ENCODE measurements at places on chromosomes 12 and 14. TPM values are rescaled to one million over a fixed set of nuclear protein-coding genes. Genes with fewer than 3 reads are reported as not detected.

Gene VWF
- polyA plus RNA-seq, result 13.8 TPM

- no peak for DNase-seq
These were observed 90.9 kb downstream of the GALNT9 start for GRCh38 chr12:132238488-132238854.

- no peak for DNase-seq
These were observed 4.1 kb downstream of the TPH2 start for GRCh38 chr12:71942703-71943102.

- DNase-seq, result peak; percentile 14
These were observed 22.2 kb downstream of the ST8SIA1 start for GRCh38 chr12:22312336-22312735.

Gene COCH
- polyA plus RNA-seq, result 2.2 TPM

GRCh38 chr14:61609884-61610283, 85.4 kb upstream of the HIF1A start:
- no peak for DNase-seq

DNA sequence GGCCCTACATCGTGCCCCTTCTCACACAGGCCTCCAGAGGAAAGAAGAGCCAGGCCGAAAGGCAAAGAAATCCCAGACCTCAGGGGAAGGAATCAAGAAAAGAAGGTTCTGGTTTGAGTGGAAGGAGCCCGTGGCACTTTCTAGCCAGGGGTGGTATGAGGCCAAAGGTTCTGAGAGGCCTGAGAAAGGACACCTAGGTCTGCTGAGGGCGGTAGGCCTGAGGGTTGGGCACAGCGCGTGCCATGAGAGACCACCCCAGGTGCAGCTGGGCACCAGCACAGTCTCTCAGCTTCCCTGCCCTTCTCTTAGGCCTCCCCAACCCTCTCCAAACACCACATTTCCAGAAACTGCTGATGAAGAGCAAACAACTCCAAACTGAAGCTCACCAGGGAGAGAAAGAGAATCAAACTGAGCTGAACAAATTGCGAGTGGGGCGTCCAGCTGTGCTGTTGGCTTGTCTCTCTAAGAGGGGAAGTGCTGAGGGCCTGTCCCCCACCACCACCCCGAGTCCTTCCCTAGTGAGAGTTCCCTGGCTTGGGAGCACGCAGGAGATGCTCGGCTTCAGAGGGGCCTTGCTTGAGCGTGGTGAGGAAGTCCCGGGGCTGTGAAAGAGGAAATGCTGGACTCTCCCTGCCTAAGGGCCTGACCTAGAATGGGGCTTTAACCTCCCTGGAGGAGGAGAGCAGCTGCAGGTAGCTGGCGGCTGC, 184.8 kb downstream of the ZFP36L1 start:
- peak; percentile 49 for DNase-seq

Gene TBK1
- 30.1 TPM for polyA plus RNA-seq

DNA sequence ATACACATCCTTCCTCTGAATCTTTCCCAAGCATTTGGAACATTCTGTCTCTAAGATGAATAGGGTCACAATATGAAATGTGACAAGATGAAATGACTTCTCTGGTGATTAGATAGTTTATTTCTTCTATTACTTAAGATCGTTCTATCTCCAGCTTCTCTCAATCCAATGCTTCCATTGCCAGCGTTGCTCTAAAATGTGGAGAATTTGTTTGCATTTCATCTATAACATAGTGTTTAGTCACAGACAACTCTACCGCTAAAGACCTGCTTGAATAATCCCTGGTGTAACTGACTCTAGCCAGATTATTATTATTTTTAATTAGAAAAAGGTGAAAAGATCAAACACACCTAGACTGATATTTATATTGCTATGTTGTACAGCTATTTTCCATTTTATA, 184.7 kb upstream of the PRICKLE1 start:
- no peak for DNase-seq

DNA sequence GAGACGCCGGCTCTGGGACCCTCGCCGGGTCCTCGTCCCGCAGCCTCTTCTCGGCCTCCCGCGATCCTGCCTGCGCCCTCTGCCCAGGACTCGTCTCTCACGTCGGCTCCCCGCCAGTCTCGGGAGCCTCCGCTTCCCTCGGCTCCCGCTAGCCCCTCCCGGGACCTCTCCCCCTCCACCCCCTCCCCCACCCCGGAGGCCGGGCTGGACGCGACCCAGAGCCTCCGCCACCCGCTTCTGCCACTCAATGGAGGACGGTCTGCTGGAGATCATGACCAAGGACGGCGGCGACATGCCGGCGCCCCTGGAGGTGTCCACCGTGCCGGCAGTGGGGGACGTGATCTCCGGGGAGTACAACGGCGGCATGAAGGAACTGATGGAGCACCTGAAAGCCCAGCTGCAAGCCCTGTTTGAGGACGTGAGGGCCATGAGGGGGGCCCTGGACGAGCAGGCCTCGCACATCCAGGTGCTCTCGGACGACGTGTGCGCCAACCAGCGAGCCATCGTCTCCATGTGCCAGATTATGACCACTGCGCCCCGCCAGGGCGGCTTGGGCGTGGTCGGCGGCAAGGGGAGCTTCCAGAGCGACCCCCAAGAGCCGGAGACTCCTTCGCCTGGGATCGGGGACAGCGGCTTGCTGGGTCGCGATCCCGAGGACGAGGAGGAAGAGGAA, 568 bp downstream of the CCDC184 start:
- DNase-seq, result no peak

- no peak for DNase-seq
These were observed 15.8 kb upstream of the GCH1 start for GRCh38 chr14:54918427-54918826.

DNA sequence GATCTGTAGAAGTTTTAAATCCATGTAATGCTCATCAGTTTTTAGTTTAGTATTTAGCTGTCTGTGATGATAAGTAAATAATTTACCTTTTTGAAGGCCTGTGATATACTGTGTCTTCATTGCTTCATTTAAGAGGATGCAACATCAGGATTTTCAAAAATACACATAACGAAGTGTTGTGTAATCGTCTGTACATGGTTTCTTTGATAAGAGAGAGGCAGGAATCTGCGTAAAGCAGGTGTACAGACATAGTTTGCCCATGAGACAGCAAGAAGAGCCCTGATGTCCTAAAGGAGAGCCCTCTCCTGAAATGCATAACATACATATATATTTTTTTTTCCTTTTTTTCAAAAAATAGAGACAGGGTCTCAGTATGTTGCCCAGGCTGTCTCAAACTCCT, 44.8 kb downstream of the RASSF3 start:
- peak; percentile 51 for DNase-seq

Gene WNT1
- not detected for polyA plus RNA-seq

Gene TMEM52B
- 1.3 TPM for polyA plus RNA-seq

DNA sequence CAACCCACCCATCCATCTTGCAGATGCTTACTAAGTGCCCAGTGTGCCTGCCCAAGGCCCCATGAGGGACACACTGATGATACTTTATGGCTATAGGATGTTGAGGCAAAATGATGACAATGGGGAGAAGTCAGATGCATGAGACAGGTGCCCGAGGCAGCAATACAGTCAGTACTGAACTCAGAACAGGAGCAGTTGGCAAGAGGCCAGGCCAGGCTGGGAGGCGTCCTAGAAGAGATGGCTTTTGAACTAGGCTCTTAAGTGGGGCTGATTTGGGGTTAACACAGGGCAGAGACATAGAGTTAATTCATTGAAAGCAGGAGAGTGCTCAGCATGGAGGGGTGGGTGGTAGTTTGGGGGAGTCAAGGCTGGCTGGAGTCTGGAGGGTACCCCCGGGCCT, 15.6 kb downstream of the PLBD2 start:
- DNase-seq, result no peak

GRCh38 chr14:29579838-29580237, 347.8 kb downstream of the PRKD1 start:
- no peak for DNase-seq

Gene RPL10L
- 0.70 TPM for polyA plus RNA-seq

Gene KRT74
- polyA plus RNA-seq, result not detected

Gene TESPA1
- 1.6 TPM for polyA plus RNA-seq

GRCh38 chr12:88419794-88420193, 160.5 kb downstream of the KITLG start:
- no peak for DNase-seq

DNA sequence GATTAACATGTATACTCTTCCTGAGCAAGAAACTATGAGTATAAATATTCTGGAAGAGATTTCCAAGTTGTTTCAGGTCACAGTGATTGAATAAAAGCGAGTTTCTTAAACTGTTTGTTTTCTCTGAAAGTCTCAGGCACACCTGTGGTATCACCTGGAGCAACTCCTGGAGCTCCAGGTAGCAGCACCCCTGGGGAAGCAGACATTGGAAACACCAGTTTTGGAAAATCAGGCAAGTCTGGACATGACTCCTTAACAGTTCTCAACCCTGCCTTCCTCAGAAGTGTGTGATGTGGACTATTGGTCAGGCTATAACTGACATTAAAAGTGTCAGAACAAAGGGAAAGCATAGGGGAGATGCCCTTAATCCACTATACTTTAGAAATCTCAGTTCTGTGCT, 217.6 kb upstream of the CNTN1 start:
- no peak for DNase-seq

Gene CD27
- polyA plus RNA-seq, result 1.6 TPM

- peak; percentile 97 for DNase-seq
These were observed at the start of gene R3HDM2 for GRCh38 chr12:57430931-57431566. Gene R3HDM2, minus strand, starts transcription at chr12:57431043. Its CDS starts 120,615 bp downstream, at chr12:57310428.

GRCh38 chr14:88191605-88192004, 131.5 kb downstream of the KCNK10 start:
- DNase-seq, result no peak

GRCh38 chr14:92627707-92628215, 114.2 kb downstream of the RIN3 start:
- DNase-seq, result no peak

Gene WDR89
- polyA plus RNA-seq, result 13.0 TPM

DNA sequence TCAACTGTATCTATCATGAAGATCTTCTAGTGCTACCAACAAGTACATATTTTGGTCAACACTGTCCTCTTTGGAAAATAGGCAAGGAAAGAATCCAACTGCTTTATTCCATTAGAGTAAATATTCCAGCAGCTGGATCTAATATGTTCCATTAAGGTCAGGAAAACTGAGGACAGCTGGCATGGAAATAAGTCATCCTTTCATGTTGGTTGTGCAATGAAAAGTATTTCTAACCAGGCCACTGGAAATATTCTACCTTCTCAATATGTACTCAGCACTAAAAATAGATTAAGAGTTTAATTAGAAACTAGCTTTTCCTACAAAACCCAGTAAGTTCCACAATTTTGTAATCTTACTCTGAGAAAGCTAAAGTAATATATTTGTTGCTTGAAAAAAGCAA, 19.6 kb downstream of the HIGD1C start:
- no peak for DNase-seq

Gene BIN2
- polyA plus RNA-seq, result 7.0 TPM

GRCh38 chr12:113609692-113610469, 138.2 kb upstream of the LHX5 start:
- no peak for DNase-seq

Gene DTX1
- polyA plus RNA-seq, result 9.1 TPM

GRCh38 chr14:77979666-77980351, 179.9 kb downstream of the ADCK1 start:
- DNase-seq, result no peak

Gene RSRC2
- 120 TPM for polyA plus RNA-seq

GRCh38 chr12:130655010-130655409, 61.1 kb downstream of the RIMBP2 start:
- DNase-seq, result no peak
